ENCODE measurements at places on chromosomes 4 and X. TPM values are rescaled to one million over a fixed set of nuclear protein-coding genes. Genes with fewer than 3 reads are reported as not detected.

HSFX4 gene
- not detected for total RNA-seq

ZCCHC18 gene
- total RNA-seq = 0.55 TPM

RS1 gene
- total RNA-seq = not detected

AFAP1 gene
- total RNA-seq = 37.1 TPM

Data from mucosa of descending colon (tissue), 3 donors.